Neural progenitor cell (in vitro differentiated cells): ENCODE measurements at places on chromosomes 2 and 18. TPM values are rescaled to one million over a fixed set of nuclear protein-coding genes. Genes with fewer than 3 reads are reported as not detected.

Gene HOXD3
- not detected in 2 replicates for total RNA-seq

Gene CNTNAP5
- 0.19 TPM in 1 of 2 replicates, not detected in the other for total RNA-seq

Gene TMEM17
- 1.8 and 2.4 TPM in 2 replicates for total RNA-seq

Gene CPLX4
- 0.12 and 2.2 TPM in 2 replicates for total RNA-seq

DNA sequence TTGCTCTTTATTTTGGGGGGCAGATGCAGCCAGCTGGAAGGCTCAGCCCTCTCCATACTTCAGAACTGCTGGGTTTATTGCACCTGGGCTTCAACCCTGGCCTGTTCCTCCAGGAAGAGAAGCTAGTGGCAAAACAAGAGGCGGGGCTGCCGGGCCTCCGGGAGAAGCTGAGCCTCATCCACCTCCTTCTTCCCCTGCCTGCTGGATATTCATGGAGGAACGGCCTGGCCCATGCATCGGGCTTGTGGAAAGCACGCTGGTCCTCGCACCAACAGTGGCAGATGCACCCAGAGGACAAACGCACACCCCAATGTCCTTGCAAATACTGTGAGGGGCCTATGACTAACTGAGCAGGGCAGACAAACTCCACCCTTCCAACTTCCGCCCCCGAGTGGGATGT is 30.6 kb downstream of the FAM178B start:
- no peak for DNase-seq
